Hematopoietic multipotent progenitor cell treated with erythropoietin and hydrocortisone succinate and interleukin-3 and kit ligand, for 15 days (in vitro differentiated cells): ENCODE measurements at places on chromosomes 7 and 10.

DNA sequence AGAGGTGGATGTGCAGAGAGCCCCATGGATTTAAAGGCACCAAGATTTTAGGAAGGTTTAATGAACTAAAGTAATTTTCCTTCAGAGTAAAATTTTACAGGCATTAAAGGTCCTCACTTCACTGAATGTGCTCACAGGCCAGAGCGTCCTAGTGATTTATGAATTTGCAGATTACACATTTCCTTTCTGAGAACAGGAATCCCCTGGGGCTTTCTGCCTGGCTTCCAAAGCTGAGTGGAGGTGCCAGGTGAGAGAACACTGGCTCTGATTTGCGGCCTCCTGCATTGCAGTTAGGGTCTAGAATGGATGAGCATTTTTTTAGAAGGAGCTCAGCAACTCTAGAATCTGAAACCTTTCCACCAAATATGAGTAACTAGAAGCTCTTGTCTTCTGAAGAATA lies 194.3 kb downstream of the SORCS3 start:
- no peak for DNase-seq

DNA sequence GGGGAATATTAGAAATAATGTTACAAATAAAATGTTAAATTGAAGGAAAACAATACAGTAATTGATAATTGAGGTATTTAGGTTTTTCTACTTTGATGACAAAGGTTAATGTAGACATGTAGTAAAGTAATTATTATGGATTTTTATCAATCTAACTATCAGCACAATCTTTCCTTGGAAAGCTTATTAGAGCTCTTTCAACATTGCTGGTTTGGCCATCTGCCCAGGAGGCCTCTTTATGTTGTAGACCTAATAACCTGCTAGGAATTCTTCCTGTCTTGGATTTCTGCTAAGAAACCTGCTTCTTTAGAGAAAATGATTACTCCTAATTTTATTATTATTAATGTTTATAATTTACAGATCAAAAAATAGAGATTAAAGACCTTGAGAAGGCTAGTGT lies 78.9 kb downstream of the CHRM2 start:
- DNase-seq = no peak

DNA sequence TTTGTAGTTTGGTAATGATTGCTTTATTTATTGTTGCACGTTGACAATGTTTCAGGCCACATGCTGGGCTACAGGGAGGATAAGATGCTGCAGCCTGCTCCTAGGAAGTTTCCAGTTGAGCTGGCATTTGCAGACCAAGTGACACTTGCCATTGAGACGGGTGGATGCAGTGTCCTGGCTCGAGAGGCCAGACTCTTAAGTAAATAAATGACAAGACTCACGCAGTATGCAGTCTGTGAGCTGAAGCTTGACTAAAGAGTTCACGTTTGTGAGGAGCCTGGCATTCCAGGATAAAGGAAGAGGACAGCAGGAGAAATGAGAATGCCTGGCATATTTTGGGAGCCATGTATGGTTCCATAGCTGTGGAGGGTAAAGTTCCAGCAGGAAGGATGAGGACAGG lies 105.8 kb downstream of the BAMBI start:
- no peak for DNase-seq

DNA sequence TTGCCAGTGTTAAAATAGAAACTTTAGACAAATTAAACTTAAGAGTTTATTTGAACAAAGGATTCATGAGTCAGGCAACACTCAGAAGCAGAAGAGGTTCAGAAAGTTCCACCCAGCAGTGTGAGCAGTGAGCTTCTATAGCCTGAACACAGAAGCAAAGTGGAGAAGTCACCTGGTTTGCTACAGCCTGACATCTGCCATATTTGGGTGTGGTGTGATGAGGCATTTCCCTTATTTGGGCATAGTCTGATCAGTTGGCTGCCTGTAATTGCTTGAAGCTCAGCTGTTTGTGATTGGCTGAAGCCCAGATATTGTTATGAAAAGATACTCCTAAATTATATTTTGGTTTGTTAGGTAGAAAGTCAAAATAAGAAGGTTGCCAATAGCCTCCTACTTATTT lies 39.1 kb downstream of the VWC2 start:
- DNase-seq = no peak

GRCh38 chr7:158559356-158559755 lies 28.3 kb downstream of the PTPRN2 start:
- DNase-seq = no peak

DNA sequence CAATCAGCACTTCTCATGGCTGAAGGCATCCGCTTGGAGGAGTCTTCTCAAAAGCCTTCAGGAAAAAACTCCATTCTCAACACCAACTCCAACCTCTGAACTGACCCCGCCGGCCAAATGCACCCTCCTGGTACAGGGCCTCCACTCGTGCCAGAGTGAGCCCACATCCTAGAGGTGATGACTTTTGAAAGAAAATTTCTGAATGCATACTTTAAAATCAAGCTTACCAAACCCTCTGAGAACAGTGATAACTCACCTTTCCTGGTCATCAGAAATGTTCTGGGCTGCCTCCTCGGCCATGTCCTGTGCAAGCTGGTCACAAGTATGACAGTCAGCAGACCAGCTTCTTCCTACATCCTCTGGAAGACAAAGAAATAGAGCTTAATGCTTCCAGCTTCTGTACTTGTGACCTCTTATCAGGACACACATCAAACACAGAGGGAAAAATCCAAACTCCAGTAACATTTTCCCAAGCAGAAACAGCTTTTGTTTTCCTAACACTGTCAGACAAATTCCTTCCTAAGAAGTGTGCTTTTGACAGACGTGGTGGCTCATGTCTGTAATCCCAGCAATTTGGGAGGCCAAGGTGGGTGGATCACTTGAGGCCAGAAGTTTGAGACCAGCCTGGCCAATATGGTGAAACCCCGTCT lies at the start of gene PKD1L1:
PKD1L1 (minus strand) TSS at position 326 of the 650 bp plus-strand sequence; CDS start at position 300, 26 bp downstream.
- no peak for DNase-seq

DNA sequence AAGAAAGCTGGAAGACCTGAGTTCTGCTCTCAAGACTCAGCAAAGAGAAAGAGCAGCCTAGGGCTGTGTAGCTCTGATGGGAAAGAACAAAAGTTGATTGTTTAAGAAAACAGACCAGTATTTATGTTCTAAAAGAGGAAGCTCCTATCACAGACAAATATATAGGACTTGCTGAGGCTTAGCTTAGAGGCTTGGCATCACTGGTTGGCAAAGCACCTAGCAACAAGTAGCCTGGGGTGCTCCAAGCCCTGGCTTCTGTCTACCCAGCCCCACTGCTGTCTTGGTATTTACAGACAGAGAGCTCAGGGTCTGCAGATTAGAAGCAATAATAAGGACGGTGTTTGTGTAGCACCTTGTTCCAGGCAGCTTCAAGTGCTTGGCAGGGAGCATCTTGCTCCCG lies 36.9 kb upstream of the CCDC3 start:
- no peak for DNase-seq

DNA sequence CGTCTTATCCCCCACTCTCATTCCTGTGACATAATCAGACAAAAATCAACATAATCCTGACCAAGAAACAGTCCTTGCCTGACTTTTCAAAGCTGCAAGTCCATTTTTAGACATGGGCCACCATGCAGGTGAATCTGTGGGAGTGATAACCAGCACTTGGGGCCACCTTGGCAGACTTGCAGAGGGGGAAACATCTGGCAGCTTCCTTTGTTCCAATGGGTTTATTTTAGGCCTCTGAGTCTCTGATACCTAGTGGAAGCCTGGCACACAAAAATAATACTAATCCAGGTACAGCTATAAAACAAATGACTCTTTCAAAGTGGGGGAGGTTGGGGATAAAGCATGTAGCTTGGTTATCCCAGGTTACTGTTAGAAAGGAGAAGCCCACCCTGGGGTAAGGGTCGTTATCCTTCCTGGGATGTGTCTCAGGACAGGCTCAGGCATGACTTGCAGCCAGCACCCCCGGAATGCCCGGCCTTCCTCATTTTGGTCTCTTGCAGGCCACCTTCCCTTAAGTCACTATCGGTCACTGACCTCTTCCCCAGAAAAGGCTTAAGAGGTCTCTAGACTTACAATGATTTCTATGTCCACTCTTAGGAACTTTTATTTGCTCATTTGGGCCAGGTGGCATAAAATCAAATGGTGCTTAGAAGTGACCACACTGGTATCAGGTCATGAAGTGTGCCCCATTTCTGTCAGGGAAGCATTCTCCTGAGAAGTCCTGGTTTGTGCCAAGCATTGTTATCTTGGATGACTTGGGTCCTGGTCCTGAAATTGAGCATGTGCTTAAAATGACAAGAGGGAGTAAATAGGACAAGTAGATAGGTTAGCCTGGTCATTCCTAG lies 37.6 kb downstream of the EEPD1 start:
- DNase-seq = no peak

GRCh38 chr10:47330804-47331203 lies 8.6 kb downstream of the GDF2 start:
- DNase-seq = no peak

- no peak for DNase-seq
These were observed 4.3 kb upstream of the STX1A start for GRCh38 chr7:73723813-73724212.

DNA sequence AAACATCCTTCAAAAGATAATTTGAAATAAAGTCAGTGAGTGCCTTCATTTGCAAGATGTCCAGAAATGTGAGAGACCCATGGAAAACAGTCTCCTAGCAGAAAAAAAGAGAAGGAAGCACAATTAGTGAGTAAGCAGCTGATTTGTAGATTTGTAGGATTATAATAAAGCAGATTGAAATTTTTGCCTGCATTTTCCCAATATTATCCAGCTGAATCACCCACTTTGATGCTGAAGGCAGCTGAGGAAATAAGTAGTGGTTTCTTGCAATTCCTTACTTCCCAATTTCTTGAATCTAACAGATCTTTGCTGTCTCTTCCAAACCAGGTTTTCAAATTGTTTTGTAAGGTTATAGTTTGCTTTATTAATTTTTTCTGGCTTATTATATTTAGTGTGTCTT lies 181.4 kb downstream of the GNAT3 start:
- no peak for DNase-seq

- DNase-seq = no peak
These were observed 37.7 kb downstream of the SNX13 start for GRCh38 chr7:17902599-17902998.

GRCh38 chr7:29921404-29922010 lies 68.1 kb downstream of the SCRN1 start:
- peak; percentile 73 for DNase-seq

- no peak for DNase-seq
These were observed 158.3 kb upstream of the PFKP start for GRCh38 chr10:2908851-2909630.

GRCh38 chr7:151400626-151401315 lies 9.1 kb downstream of the WDR86 start:
- no peak for DNase-seq

- DNase-seq = no peak
These were observed 5.8 kb upstream of the UPP1 start for GRCh38 chr7:48083114-48083830.

GRCh38 chr10:1158066-1158465 lies 101.9 kb downstream of the WDR37 start:
- DNase-seq = no peak

- DNase-seq = no peak
These were observed 181.3 kb upstream of the FZD1 start for GRCh38 chr7:91082852-91083495.

DNA sequence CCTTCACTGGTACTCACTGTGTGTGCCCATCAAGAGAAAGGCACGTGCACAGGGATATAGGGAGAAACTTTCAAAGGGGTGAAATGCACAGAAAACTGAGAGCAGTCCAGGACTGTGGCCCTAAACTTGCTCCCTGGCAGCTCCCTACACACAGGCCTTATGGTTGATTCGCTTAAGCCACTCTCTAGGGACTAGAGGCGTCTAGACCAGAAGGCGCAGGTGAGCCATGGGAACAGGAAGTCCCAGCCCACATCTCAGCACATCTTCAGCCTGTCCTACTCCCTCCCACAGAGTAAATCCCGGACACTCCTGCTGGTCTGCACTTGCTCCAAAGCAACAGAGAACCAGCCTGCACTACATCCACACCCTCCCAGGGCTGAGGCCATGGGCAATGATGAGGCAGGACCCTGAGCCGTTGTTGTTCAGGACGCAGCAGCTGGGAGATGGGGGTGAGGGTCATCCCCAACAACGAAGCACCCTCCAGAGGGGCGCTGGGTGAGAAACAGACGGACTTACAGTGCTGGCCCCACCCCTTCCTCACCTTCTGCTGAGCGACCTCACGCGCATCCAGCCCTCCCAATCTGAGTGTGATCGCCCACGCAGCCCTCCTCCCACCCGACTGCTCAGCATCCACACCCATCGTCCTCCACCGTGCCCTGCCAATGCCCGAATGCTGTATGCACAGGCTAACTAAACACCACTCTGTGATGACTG lies 109.3 kb downstream of the TNS3 start:
- DNase-seq = no peak

GRCh38 chr10:44267007-44267406 lies 117.9 kb downstream of the CXCL12 start:
- no peak for DNase-seq

GRCh38 chr10:110337906-110338305 lies 33.2 kb upstream of the SMNDC1 start:
- DNase-seq = no peak

DNA sequence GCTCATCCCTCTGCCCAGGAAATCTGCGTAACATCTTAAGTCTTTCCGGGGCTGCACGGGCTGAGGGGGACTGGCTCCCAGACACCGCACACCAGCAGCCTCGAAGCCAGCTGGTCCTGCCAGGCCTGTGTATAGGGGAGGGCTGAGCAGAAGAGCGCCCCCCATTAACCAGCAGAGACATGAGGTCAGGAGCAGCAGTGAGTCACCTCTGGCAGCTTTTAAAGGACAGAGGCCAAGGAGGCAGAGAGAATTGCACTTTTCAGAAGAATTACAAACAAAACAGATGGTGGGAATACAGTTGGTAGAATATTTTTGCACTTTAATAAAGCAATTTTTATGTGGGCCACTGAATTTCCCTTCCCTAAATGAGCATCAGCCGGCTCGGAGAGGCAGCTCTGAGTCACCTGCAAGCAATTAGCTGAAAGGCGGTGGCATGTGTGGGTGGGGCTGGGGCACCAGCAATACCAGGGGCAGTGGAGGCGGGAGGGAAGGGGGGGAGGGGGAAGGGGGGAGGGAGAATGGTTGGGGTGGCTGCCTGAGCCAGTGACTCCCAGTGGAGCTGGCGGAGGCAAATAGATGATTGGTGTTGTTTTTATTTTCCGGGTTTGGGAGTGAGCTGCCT lies 39.1 kb downstream of the GOLGA7B start:
- DNase-seq = no peak

- no peak for DNase-seq
These were observed 22.5 kb upstream of the ANTXRL start for GRCh38 chr10:46264336-46264735.

- peak; percentile 61 for DNase-seq
These were observed 12.6 kb upstream of the ARL4A start for GRCh38 chr7:12674861-12675260.

- no peak for DNase-seq
These were observed 10.4 kb downstream of the FFAR4 start for GRCh38 chr10:93576888-93577287.

GRCh38 chr10:94777886-94778458 lies 15.5 kb downstream of the CYP2C19 start:
- DNase-seq = no peak

DNA sequence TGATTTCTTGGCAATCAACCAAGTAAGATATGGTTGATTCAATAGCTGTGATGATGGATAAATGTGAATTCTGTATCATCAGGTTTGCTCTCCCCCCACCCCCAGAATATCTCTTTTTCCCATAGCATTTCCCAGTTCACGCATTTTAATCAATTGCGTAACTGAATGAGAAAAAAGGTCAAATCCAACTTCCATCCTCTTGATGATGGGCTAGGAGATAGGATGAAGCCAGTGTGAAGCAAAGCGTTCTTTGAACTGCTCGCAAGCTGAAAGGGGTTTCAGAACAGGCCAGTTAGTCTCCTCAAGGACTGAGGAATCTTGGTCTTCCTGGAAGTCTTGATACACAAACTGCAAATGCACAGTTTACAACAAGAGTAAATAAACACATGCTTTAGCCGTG lies 94.5 kb upstream of the ARMC3 start:
- DNase-seq = no peak
